AG04450 (cell line): ENCODE measurements at places on chromosomes 1 and 21. TPM values are rescaled to one million over a fixed set of nuclear protein-coding genes. Genes with fewer than 3 reads are reported as not detected.

The PIGC gene
- 22.7 and 25.2 TPM in 2 replicates for polyA plus RNA-seq

The TMPRSS2 gene
- not detected in 2 replicates for polyA plus RNA-seq

The MCOLN2 gene
- 0.37 and 0.41 TPM in 2 replicates for polyA plus RNA-seq

The SAMD11 gene
- 1.6 and 2.1 TPM in 2 replicates for polyA plus RNA-seq

The MNDA gene
- polyA plus RNA-seq, result not detected in 2 replicates

The RGSL1 gene
- not detected in 2 replicates for polyA plus RNA-seq

The NOS1AP gene
- 0.04 and 0.12 TPM in 2 replicates for polyA plus RNA-seq

The FGGY gene
- polyA plus RNA-seq, result 11.8 and 12.6 TPM in 2 replicates
